Spinal cord (tissue), 10 donors: ENCODE measurements at places on chromosomes 11 and 22.

GRCh38 chr11:111417766-111418435 lies 38.8 kb upstream of the POU2AF1 start:
- peak; percentile 77 for DNase-seq

GRCh38 chr22:32850591-32851517 lies 49.3 kb downstream of the TIMP3 start:
- DNase-seq: no peak

GRCh38 chr22:25403284-25403810 lies 161.1 kb upstream of the GRK3 start:
- DNase-seq: no peak

DNA sequence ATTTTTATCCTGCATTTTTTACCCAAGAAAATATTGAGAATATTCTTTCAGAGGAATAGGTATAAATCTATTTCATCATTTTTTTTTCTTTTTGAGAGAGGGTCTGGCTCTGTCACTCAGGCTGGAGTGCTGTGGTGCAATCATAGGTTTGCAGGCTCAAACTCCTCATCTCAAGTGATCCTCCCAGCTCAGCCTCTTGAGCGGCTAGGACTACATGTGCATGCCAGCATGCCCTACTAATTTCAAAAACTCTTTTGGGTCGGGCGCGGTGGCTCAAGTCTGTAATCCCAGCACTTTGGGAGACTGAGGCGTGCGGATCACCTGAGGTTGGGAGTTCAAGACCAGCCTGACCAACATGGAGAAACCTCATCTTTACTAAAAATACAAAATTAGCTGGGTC lies 20.3 kb upstream of the PTPRJ start:
- no peak for DNase-seq

GRCh38 chr11:67057205-67057672 lies 592 bp downstream of the RHOD start:
- DNase-seq: no peak

- no peak for DNase-seq
Measured at GRCh38 chr11:77353131-77353530, 51.6 kb upstream of the GDPD4 start.

DNA sequence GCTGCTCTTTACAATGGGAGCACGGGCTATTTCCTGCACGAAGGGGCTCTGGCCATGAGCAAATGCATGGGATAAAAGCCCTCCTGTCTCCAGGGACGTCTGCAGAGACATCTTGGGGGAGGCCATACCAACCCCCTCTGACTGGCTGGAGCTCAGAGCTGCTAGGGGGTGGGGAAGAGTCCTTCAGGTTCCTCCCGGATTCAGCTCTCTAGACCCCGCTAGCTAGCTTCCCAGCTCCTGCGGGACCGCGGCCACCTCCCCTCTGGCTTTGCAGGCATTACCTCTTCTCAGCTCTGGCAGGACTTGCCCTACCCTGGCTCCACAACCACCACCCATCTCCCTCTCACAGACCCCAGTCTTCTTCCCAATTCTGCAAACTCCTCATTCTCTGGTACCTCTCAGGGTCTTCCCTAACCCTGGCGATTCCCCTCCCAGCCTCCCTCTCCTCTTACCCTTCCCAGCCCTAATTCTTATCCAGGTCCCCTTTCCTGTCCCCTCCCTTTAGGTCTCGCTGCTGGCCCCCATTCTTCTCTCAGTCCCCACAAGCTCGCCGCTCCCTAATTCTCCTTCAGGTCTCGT lies 802 bp downstream of the SYT13 start:
- DNase-seq: no peak

DNA sequence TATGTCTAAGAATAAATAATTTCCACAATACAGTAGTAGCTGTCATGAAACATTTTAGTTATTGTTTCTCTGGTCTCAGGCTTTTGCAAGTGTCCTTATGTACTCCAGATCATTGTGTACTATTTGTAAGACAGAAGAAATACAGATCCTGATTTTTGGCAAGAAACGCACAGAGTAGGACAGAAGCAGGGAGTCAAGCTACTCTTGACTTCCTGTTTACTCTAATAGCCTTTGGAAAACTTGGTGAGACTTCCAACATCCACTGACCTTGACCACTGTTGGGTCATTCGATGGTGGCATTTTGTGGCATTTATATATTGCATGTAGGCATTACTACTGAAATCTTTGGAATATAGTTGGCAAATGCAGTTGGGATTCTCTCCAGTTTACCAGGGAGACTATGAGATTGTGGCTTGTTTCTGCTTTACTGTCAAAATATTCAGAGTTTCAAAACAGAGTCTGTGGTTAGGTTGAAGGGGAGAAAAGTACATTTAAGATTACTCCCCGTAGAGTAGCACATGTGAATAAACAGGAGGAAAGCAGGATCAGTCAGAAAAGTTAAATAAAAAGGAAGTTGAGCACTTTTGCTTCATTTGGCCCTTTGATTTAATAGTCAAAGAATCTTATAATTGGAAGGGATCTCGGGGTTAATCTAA lies 726.1 kb upstream of the CCDC90B start:
- no peak for DNase-seq

DNA sequence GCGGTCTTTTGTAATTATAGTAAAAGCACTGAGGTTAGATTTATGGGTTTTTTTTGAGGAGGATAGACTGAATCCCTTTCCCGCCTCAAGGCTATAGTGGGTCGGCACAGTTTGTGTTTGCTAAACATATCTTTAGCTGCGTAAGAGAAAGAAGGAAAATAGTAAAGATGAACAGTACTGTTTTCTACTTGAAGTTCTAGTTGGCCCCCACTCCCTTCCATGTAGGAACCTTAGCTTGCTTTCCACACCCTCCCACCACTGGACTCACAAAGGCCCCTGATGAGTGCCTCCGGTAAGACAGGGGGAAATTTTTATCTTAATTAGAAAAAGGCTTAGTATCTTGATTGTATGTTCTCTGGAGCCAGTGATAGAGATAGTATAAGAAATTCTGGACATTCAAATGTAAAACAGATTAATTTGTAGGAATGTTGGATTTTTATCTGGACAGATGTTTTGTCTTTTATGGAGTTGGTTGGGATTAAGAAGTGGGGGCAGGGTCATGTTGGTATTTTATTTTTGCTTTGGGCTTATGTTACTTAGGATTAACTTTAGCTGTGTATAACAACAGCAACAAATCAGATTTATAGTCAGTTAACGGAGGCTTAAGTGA lies 49.4 kb downstream of the PTPRJ start:
- DNase-seq: no peak
